ENCODE measurements at places on chromosomes 13 and 19.

- DNase-seq: no peak
These were observed 867.0 kb downstream of the GPC5 start for GRCh38 chr13:92265408-92265807.

- DNase-seq: peak; percentile 59
These were observed at the start of gene ZNF358 for GRCh38 chr19:7515645-7516151. ZNF358 (plus strand) TSS chr19:7516103; CDS start chr19:7519243, 3,140 bp downstream.

DNA sequence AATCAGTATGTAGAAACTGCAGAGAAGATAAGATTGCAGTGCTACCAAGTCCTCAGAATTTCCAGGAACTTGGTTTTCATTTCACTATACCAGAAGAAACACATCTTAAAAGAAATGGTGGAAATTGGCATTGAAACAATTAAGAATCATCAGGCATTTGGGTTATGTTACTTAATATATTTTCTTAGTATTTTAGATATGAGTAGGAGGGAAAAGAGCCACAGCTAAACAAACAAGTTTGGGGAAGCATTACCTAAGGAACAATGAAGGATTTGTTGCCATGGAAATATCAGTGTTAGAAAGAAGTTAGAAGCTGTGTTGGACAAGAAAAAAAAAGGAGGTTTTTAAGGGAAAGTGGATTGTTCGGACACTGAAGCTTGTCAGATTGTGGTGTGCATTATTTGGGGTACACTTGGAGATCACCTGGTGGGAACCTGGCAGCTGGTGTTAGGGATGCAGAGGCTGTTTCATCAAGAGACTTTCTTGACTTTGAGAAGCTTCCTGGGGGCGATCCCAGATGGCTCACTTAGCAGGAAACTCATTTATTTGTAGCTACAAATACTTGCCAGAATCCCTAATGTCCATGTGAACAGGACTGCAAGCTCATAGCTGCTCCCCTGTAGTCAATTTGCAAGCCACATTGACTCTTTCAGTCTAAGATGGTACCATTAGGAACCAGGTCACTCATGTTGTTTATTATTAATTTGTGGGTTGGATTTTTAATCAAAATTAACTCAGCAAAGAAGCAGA is 246.7 kb downstream of the RFC3 start:
- no peak for DNase-seq

DNA sequence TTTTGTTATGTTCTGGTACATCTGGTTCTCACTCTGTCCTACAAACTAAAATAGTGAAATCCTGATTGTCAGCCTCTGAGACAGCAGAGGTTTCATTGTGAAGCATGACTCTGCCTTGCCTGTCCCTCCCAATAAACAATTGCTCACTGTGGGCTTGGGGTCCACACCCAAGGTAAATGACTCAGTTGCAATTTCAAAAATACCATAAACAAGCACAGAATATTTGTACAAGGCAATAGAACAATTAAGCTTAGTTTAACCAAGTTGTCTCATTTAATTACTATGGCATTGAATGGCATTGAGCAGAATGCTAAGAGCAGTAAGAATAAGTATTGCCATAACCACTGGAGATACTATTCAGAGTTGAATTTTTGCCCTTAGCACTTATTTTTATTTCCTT is 353.6 kb downstream of the SPRY2 start:
- no peak for DNase-seq

- no peak for DNase-seq
These were observed 37.0 kb downstream of the ZNF136 start for GRCh38 chr19:12199757-12200419.

- DNase-seq: no peak
These were observed 59.4 kb downstream of the RGCC start for GRCh38 chr13:41516760-41517159.

All from stimulated activated naive CD8-positive, alpha-beta T cell treated with anti-CD3 and anti-CD28 coated beads, Interleukin-15, amount 100 ng/mL, for 72 hours (primary cell).